ENCODE measurements at places on chromosomes 4 and X. TPM values are rescaled to one million over a fixed set of nuclear protein-coding genes. Genes with fewer than 3 reads are reported as not detected.

- no peak for DNase-seq
These were observed 426.9 kb upstream of the EPHA5 start for GRCh38 chr4:66097218-66097617.

The TXK gene
- total RNA-seq: 52.3 TPM

DNA sequence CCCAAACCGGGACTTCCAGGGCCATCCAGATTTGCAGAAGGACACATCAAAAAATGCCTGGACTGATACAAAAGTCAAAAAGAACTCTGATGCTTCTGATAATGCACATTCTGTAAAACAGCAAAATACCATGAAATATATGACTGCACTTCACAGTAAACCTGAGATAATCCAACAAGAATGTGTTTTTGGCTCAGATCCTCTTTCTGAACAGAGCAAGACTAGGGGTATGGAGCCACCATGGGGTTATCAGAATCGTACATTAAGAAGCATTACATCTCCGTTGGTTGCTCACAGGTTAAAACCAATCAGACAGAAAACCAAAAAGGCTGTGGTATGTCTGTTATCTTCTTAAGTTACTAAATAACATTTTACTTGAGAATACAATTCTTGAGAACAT lies 9.2 kb downstream of the PLK4 start:
- no peak for DNase-seq

- DNase-seq: peak; percentile 18
These were observed 170.7 kb downstream of the SLIT2 start for GRCh38 chr4:20422398-20422797.

The SPANXN4 gene
- total RNA-seq: not detected

DNA sequence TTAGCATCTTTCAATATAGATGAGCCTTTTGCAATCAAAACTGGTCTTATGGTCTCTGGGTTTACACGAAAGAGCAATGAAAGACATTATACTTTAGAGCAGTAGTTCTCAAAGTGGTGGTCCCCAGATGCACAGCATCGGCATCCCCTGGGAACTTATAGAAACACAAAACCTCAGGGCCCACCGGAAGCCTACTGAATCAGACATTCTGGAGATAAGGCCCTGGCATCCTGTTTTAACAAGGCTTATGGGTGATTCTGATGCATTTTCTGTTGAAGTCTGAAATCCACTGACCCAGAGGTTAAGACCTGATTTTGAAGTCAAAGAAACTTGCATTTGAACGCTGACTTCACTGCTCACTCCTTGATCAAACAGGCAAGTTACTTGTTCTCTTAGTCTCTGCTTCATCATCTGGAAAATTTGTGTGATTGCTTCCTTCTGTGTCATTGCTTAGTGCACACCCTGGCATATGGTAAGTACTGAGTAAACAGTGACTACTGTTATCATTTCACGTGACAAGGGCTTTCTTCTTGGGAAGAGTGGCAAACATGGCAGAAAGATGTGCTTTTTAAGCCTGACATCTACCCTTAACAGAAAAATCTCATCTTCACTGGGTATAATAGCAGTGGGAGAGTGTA lies 14.5 kb downstream of the CHRNA9 start:
- DNase-seq: no peak

DNA sequence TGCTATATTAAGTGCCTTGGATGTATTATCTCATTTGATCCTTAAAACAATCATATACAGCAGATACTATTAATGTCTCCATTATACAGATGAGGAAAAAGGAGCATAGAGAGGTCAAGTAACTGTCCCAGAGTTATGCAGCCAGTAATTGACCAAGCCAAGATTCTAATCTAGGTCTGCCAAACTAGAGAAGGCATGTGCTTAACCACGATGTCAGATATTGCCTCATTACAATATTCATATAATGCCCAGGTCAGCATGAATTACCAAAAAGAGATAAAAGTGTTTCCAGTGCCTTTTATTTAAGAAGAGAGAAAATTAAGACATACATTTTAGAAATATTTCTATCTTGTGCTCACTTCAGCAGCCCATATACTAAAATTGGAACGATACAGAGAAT lies 7.1 kb downstream of the ARHGEF6 start:
- no peak for DNase-seq

DNA sequence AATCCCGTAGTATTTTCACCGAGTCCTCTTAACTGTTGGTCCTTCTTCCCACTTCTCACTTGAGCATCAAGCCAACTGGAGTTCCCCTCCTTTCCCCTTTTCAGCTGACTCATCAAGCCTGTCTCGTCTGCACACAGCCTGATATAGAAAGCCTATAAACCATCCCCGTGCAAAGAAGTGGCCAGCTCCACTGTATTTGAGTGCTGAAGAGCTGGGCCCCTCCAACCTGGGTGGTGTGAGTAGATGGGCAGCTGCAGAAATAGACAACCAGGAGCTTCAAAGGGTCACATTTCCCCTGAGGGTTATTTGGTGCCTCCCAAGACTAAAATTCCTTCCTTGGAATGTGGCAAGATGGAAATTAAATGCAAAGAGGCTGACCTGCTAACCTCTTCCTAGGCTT lies 199.7 kb downstream of the HS6ST2 start:
- DNase-seq: no peak

- DNase-seq: no peak
These were observed 55.8 kb upstream of the POU4F2 start for GRCh38 chr4:146582864-146583263.

DNA sequence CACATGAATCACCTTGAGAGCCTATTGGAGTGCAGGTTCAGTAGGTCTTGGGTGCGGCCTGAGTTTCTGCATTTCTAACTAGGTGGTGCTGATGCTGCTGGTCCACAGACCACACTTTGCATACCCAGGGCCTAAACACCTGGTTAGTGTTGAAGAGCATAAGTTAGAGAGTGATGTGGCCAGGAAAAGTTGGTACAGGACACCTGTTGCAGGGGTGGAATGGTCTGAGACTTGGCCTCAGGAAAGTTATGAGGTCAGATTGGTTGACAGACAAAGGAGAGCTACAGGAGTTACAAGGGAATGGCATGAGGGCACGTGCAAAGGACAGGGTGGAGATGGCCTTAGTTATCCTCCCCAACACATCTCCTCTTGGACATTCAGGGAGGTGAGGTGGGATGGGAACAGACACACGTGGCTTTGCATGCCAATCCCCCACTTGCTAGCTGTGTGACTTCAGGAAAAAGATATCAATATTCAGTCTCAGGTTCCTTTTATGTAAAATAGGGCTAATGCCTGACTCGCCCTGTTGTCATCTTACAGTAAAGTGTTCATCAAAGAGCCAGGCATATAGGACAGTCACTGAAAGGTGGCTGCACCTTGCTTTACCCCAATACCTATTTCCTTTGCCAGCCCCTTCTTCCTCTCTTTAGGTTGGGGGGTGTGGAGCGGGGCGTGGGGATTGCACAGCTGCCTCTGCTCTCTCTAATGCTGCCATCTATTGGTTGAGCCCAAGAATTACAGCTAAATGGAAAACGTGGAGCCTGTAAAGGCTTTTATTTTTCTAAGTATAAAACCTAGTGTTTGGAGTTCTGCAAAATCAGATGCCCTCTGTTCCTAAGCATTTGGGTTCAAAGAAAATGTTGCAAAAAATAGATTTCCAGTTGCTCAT lies 47.5 kb downstream of the ATG4A start:
- DNase-seq: no peak

The MTCP1 gene
- 18.5 TPM for total RNA-seq

All from activated T-cell treated with anti-CD3 and anti-CD28 coated beads, Interleukin-2, amount 50 U/mL, for 72 hours (primary cell).